ENCODE measurements at places on chromosomes 12 and 14.

GRCh38 chr12:66934302-66935062 lies 255.6 kb upstream of the GRIP1 start:
- DNase-seq: no peak

DNA sequence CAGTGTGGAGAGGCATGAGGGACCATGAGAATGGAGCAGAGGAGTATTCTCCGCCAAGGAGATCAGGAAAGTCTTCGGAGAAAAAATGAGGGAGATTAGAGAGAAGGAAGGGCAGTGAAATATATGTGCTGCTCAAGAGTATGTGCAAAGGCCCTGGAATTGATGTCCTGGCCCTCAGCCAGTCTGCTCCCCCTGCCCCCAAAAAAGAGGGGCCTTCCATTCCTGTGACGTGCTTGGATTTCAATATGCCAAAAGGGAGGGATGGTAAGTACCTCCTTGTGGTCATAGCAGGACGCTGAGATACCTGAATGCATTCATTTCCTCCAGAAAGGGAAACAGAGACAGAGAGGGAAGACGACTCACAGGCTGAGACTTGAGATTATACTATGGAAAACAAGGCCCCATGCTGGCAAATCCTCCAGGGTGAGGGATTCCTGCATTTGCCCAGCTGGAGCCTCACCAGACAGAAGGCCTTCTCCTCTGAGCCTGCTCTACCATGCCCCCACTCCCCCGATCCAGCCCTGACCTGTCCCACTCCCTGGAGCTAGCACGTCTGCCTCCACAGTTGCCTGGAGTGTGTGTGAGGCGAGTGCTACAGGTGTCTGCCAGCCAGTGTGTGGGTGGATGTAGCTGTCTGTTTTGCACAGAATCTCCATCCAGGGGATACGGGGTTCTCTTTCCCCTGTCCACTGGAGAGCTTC lies 3.9 kb upstream of the RARG start:
- DNase-seq: no peak

DNA sequence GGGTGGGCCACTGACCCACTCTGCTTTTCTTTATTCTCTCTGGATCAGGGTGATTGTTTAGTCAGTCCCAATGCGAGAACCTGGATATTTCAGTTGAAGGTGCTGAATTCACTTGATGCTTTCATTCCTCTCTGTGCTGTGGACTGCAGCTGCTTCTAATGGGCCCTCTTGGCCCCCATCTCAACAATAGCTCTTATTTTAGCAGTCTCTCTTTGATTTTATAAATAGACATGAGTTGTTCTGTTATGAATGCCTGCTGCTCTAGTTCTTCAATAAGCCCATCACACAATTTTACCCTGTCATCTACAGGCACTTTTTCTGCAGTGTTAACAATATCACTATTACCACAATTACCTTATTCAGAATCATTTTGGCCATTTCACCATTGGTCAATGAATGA lies 54.1 kb upstream of the YARS2 start:
- no peak for DNase-seq

DNA sequence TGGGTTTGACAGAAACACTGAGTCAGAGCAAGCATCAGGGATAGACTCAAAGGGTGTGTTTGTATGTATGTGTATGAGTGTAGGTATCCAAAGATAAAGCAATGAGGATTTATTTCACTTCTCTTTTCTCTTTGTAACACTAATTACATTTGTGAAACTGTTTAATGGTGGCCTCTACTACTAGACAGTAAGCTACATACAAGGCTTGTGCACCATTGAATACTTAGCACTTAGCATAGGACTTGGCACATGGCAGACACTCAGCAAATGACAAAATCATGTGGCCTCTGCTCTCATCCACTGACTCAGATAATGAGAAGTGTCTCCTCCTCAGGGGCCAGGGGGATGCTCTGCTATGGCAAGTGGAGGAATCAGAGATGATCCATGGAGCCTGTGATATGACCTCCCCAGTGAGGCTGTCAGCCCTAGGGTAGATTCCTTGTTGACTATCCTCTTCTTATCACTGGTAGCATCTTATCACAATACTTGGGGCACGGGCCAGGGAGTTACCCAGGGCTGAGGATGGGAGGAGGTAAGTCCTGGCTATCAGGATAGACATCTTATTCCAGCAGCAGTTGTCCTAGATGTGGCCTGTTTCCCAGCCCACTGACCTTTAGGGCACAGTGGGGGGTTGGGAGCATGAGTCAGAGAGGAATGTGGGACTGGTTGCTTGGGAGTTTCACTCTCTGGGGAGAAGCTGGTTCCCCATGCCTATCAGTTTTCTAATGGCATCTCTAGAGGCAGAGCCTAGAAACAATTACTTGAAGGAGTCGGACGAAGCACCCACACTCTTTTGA lies 71.2 kb upstream of the HOXC13 start:
- no peak for DNase-seq

DNA sequence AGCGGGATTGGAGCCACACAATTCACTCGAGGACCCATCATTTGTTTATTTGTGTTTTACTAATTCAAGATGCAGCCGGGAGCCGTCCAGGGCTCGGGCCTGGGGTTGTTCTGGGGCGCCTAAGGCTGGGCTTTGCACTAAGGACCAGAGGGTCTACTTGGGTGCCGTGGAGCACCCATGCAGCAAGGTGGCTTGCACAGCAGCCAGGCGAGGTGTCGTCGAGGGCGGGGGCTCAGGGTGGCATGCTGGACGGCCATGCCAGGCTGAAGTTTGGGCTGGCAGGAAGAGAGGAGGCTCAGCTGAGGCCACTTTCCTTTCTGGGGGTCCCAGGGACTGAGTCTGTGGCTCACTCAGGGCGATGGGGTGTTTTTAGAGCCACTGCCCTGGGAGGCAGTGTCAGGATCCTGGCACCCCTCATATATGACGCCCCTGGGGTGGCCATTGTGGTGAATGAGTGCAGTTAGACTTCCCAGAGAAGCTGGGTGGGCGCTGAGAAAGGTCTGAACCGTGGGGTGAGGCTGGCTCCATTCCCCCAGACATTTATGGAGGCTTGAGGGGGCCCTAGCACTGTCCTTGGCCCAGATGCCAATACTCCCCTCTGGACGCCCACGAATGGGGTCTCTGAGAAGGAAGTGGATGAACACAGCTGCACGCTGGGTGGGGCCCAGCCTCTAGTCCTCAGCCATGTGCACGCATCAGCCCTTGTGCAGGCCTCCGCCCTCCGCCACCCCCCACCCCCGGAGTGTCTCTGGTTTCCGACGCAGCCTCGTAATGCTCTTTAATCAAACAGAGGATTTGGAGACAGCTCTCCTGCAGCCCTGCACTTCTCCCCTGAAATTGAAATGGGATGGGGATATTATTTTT lies 11.3 kb downstream of the MEG3 start:
- no peak for DNase-seq

DNA sequence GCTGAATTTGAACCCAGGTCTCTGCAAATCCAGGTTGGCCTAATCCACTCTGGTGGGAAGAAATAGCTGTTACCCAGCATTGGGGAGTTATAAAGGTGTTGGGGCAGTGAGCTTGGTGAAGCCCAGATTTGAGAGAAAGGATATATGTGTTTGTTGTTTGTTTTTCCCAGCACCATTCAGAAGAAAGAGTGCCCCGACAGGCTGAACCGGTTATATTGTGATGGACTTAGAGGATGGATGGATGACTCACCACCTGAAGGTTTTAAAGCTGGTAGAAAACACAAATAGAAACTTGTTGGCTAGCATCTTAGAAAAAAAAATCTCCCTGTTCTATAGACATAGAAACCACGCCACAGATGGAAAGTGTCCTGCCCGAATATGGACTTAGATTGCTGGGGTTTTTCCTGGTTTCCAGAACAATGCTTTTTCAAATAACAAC lies 404.6 kb downstream of the MED13L start:
- DNase-seq: no peak

- no peak for DNase-seq
Observed at GRCh38 chr12:98465950-98466602, 49.3 kb upstream of the TMPO start.

- no peak for DNase-seq
Observed at GRCh38 chr14:71411285-71411595, 504.0 kb downstream of the PCNX1 start.

Measured in dermis microvascular lymphatic vessel endothelial cell (primary cell).